Activated T-helper 1 cell treated with anti-CD3 and anti-CD28 coated beads, Interleukin-12 subunit alpha, Interleukin-12 subunit beta, Interleukin-2, Interleukin-4 antibody, amounts not matched to agents 30 ng/mL and 10 ng/mL and 1 ng/mL, durations not matched to agents 14 hours and 24 hours and 36 hours (primary cell): ENCODE measurements at places on chromosomes 12 and 14. TPM values are rescaled to one million over a fixed set of nuclear protein-coding genes. Genes with fewer than 3 reads are reported as not detected.
A peak's percentile ranks its signal among the peaks of the same experiment; 100 is the strongest.

GSC gene
- total RNA-seq: not detected in 2 replicates

DNA sequence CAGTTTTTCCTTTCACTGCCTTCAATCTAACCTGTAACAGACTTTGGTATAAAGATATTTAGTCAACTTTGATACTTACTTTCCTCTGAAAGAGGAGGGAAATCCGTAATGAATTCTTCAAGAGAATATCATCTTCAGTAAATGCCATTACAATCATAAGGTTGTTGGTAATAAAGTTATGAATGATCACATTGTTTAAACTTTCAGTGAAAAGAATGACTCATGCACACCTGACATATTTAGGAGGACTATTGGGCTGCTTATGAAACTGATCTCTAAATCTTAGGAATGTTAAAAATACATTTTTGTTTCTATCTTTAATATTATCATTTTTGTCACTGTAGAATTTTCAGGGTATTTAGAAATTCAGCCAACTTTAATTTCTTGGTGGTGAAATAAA lies 474.7 kb downstream of the SLC16A7 start:
- H3K36me3 ChIP-seq: no peaks in the 10 kb centered on the region
- no peaks in the 10 kb centered on the region for H3K4me1 ChIP-seq
- no peak overlapping the region for H3K4me3 ChIP-seq
- H3K27me3 ChIP-seq: no peaks in the 10 kb centered on the region
- no peak overlapping the region for H3K27ac ChIP-seq
- no peak for DNase-seq

GPR68 gene
- 4.5 and 5.4 TPM in 2 replicates for total RNA-seq

DNA sequence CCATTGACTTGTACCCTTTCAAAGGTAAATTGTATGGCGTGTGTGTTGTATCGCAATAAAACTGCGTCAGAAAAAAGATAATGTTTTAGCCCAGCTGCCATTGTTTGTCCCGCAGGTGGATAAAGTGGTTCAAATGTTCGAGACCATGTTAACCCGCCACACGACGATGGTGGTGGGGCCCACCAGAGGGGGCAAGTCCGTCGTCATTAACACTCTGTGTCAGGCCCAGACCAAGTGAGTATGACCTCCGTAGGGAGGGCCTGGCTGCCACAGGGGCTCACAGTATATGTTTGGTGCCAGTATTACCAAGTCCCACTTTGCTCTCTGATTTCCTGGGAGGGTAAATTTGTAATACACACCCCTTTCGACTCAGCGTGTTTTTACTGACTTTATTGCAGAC lies 96.9 kb downstream of the DNAH10 start:
- H3K4me3 ChIP-seq: no peak overlapping the region
- H3K27ac ChIP-seq: no peak overlapping the region
- no peaks in the 10 kb centered on the region for H3K36me3 ChIP-seq
- peaks cover 8% of the 10 kb centered on the region for H3K27me3 ChIP-seq
- no peaks in the 10 kb centered on the region for H3K4me1 ChIP-seq

NCOR2 gene
- 113 and 118 TPM in 2 replicates for total RNA-seq

DNA sequence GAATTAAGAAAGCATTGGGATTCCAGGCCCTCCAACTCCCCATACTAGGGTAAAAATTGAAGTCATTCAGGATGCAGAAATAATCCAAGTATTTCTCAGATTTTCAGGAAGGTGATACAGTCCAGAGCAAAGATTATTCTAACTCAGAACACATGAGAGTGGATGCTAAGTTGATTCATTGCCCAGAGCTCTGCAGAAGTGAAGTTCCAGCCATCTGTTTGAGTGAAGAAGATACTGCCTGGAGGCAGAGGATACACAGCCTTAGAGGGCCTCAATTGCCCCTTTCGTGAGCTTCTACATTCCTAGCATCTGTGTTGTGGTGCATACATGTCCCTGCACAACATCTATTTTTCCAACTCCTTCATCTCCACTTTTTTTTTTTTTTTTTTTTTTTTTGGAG lies 36.9 kb upstream of the SMUG1 start:
- peaks cover 2% of the 10 kb centered on the region for H3K36me3 ChIP-seq
- no peak for DNase-seq
- no peaks in the 10 kb centered on the region for H3K4me1 ChIP-seq
- H3K4me3 ChIP-seq: no peak overlapping the region

- peaks cover 2% of the 10 kb centered on the region for H3K27me3 ChIP-seq
- H3K4me3 ChIP-seq: peak overlapping the region; percentile 65
- no peak for DNase-seq
- peak overlapping the region; percentile 83 for H3K27ac ChIP-seq
- peaks cover 49% of the 10 kb centered on the region for H3K4me1 ChIP-seq
Observed at GRCh38 chr12:4214877-4215228, 58.7 kb upstream of the CCND2 start.

DNA sequence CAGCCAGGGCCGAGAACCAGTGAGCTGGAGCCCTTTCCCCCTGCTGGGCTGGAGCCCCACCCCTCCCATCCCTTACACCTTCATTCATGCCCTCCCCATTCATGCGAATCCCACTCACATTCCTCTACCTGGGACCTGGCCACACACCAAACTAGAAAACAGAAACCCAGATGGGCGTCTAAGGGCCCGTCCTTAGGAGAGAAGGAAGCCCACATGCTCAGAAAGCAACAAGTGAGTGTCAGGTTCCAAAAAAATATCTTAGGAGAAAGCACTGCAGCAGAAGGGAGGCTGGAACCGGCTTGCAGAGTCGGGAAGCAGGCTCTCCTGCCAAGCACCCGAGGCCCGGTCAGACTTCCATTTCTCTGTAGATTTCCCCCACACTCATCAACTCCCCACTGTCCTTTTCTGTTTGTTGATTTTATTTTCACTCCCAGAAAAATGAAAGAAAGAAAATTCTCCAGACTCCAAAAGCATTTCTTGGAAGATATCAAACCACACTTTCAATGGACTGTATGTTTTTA lies 13.6 kb downstream of the BCL11B start:
- H3K27ac ChIP-seq: peak overlapping the region; percentile 100
- H3K4me3 ChIP-seq: peak overlapping the region; percentile 99
- no peak for DNase-seq
- peaks cover 32% of the 10 kb centered on the region for H3K36me3 ChIP-seq

RNU4-1 gene
- total RNA-seq: 2,369 and 3,474 TPM in 2 replicates

NEDD1 gene
- 61.1 and 65.3 TPM in 2 replicates for total RNA-seq

REP15 gene
- total RNA-seq: 1.4 and 1.6 TPM in 2 replicates

DNA sequence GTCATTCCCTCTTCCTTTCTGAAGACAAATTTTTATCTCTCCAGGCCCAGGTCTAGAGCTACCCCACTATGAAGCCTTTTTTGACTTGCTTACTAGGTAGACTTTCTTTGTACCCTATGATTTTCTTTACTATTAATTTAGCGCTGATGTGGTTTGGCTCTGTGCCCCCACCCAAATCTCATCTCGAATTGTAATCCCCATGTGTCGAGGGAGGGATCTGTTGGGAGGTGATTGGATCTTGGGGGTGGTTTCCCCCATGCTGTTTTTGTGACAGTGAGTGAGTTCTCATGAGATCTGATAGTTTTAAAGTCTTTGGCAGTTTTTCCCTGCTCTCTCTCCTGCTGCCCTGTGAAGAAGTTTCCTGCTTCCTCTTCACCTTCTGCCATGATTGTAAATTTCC lies 118.1 kb downstream of the SLC38A1 start:
- peaks cover 16% of the 10 kb centered on the region for H3K27me3 ChIP-seq
- DNase-seq: no peak
- no peaks in the 10 kb centered on the region for H3K36me3 ChIP-seq
- H3K4me3 ChIP-seq: no peak overlapping the region
- H3K27ac ChIP-seq: no peak overlapping the region
- H3K4me1 ChIP-seq: no peaks in the 10 kb centered on the region

ACSM4 gene
- not detected in 2 replicates for total RNA-seq

GRCh38 chr12:1794440-1795090 lies 25.8 kb upstream of the LRTM2 start:
- no peaks in the 10 kb centered on the region for H3K27me3 ChIP-seq
- no peak overlapping the region for H3K4me3 ChIP-seq
- peaks cover 26% of the 10 kb centered on the region for H3K4me1 ChIP-seq
- no peak overlapping the region for H3K27ac ChIP-seq

MYF5 gene
- total RNA-seq: not detected in 2 replicates

AQP6 gene
- total RNA-seq: not detected in 2 replicates

DNA sequence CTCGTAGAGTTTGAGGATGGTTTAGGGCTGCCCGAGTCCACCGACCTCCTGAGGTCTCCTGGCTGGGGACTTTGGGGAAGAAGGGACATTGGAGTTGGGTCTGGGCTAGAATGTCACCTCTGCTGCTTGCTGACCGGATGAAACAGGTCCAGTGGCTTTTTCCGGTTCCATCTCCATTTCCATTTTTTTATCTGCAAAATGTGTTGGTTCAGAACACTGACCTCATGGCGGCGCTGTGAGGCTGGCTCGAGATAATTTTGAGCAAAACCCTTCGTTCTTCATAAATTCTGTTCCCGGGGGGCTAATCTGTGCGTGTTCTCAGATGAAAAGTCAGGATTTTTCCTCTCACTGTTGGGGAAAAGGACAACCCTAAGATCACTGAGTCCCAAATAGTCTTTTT lies 11.7 kb upstream of the MYL2 start:
- H3K27ac ChIP-seq: no peak overlapping the region
- DNase-seq: no peak
- H3K4me1 ChIP-seq: peaks cover 2% of the 10 kb centered on the region
- no peaks in the 10 kb centered on the region for H3K27me3 ChIP-seq
- H3K4me3 ChIP-seq: no peak overlapping the region
